ENCODE measurements at places on chromosomes 1 and 21. TPM values are rescaled to one million over a fixed set of nuclear protein-coding genes. Genes with fewer than 3 reads are reported as not detected.

FCAMR gene
- total RNA-seq, result not detected

ADIPOR1 gene
- 48.4 TPM for total RNA-seq

MXRA8 gene
- 7.7 TPM for total RNA-seq

GJA5 gene
- not detected for total RNA-seq

FNDC7 gene
- total RNA-seq, result not detected

BARHL2 gene
- total RNA-seq, result 0.27 TPM

NCAM2 gene
- total RNA-seq, result 4.3 TPM

NEK7 gene
- total RNA-seq, result 11.5 TPM

LIN28A gene
- 97.3 TPM for total RNA-seq

MX2 gene
- total RNA-seq, result not detected

GRCh38 chr1:243286409-243287122 lies 30.7 kb downstream of the SDCCAG8 start:
- no peak overlapping the region for H3K4me3 ChIP-seq
- H3K27ac ChIP-seq, result no peak overlapping the region
- H3K36me3 ChIP-seq, result peaks cover 33% of the 10 kb centered on the region
- no peak for DNase-seq
- peaks cover 7% of the 10 kb centered on the region for H3K4me1 ChIP-seq

DNA sequence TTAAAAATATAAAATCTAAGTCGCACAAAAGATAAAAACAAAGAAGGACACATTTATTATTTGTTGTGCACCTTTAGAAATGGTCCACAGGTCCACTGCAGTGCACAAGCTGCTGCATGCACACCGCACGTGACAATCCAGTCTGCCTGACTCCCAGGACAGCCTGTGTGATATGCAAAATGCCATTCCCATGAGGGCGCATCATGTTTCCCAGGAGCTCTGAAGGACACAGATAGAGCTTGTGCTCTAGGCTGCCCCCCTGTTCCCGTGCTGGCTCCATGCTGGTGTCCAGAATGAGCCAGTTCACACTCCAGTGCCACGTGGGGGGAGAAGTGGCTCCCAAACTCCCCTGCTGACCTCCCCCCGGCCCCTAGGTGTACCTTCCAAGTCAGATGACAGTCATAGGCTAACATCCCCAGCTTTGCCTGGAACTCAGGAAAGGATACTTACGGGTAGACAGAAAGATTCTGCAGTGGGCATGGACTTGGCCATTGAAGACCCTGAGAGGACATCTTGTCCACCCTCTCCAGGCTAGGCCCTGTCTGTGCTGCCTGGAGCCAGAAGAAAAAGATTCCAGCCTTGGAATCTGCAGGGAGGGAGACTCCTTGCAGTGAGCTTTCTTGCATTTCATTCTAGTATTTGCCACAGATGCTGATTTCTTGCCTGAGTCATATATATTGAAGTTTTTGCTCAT lies 26.3 kb downstream of the RAB7B start:
- peaks cover 2% of the 10 kb centered on the region for H3K36me3 ChIP-seq
- no peak overlapping the region for H3K27ac ChIP-seq
- no peak overlapping the region for H3K4me3 ChIP-seq
- peak; percentile 56 for DNase-seq
- peaks cover 12% of the 10 kb centered on the region for H3K4me1 ChIP-seq

DNA sequence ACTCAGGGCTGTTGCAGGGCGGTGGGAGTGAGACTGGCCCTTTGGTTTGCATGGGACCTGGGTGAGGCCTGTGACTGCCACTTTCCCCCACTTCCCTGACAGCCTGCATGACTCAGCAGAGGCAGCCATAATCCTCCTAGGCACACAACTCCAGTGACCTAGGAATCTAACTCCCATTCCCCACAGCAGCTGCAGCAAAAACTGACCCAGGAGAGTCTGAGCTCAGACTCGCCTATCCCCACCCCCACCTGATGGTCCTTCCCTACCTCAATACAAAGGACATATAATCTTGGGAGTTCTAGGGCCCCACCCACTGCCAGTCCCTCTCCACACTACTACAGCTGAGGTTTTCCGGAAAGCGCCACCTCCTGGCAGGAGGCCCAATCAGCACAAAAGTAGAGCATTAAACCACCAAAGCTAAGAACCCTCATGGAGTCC lies 26.7 kb downstream of the NDC1 start:
- H3K36me3 ChIP-seq, result no peaks in the 10 kb centered on the region
- no peaks in the 10 kb centered on the region for H3K4me1 ChIP-seq
- no peaks in the 10 kb centered on the region for H3K27me3 ChIP-seq
- peak; percentile 47 for DNase-seq

DNA sequence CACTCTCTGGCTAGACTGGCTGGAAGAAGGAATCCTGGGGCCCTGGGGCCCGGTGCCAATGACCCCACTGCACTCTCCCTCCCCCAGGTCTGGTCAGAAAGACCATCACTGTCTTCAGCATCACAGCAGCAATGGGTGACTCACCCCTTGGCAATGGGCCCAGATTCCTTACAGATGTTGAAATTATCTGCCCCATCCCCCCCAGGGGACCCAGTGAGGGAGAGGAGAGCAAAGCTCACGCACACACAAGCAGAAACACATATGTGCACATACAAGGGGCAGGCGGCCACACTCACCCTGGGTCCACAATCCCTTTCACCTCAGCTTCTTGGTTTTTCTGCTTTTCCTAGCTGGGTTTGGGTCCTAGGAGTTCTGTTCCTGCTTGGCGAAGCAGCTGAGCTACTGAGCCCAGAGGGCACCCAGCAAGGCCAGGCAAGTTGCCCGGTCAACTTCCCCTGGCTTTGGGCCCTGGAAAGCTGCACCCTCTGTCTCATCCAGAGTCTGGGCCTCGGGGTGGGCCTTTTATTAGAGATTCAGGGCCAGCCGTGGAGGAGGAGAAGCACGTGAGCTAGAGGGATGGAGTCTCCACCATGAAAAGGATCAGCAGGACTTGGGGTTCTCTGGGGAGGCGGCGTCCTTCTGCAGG lies 2.6 kb downstream of the COL16A1 start:
- peaks cover 14% of the 10 kb centered on the region for H3K27me3 ChIP-seq
- H3K27ac ChIP-seq, result peak overlapping the region; percentile 38
- H3K4me3 ChIP-seq, result no peak overlapping the region
- no peak for DNase-seq
- H3K36me3 ChIP-seq, result no peaks in the 10 kb centered on the region
- H3K4me1 ChIP-seq, result peaks cover 31% of the 10 kb centered on the region

DNA sequence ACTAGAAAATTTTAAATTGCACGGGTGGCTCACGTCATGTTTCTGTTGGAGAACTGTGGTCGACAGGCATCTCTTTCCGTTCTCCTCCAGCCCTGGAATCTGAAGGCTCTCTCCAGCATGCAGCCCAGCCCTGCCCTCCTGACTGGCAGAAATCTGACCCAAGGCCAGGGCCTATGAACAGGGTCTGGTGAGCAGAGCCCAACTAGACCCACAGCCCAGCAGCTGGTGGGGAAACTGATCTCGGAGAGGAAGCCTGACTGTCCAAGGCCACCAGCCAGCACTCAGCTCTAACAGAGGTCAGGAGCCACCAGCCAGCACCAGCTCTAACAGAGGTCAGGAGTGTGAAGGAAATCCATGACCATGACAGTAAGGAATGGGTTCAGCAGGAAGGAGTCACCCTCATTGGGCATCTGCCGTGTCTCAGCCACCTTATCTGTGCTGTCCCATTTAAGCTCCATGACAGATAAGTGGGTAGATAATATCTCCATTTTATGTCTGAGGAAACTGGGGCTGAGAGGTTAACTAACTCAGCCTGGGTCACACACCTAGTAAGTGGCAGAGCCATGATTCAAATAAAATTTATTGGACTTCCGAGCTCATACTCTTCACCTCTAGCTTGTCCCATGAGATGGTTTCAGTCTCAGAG lies 20.2 kb upstream of the PKP1 start:
- no peak for DNase-seq
- no peaks in the 10 kb centered on the region for H3K36me3 ChIP-seq
- H3K4me3 ChIP-seq, result no peak overlapping the region

DNA sequence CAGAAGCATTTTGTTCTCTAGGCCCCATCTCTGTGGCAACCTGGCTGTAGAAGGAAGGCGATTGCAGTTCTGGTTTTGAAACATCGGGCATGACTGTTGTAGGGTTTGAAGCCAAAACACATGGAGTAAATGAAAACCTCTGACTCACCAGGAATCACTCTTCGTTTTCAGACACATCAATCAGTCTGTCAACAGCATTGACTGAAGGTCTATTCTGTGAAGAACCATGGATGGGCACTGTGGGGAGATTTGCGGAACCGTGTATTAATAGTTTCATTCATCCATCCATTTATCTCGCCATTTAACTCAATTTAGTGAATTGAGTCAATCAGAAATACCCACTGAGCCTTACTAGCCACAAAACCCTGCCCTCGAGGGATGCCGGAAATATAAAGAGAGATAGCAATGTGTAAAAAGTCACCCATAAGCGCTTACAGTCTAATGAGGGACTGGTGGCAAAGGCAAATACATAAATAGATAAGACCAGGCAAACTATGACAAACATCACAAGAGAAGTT lies 364.6 kb upstream of the PROX1 start:
- H3K4me1 ChIP-seq, result no peaks in the 10 kb centered on the region
- peaks cover 10% of the 10 kb centered on the region for H3K36me3 ChIP-seq
- DNase-seq, result no peak
- H3K27ac ChIP-seq, result no peak overlapping the region
- H3K4me3 ChIP-seq, result no peak overlapping the region

- DNase-seq, result no peak
- no peaks in the 10 kb centered on the region for H3K36me3 ChIP-seq
- H3K4me3 ChIP-seq, result no peak overlapping the region
Observed at GRCh38 chr1:40432644-40433390, 17.5 kb upstream of the ZFP69B start.

DNA sequence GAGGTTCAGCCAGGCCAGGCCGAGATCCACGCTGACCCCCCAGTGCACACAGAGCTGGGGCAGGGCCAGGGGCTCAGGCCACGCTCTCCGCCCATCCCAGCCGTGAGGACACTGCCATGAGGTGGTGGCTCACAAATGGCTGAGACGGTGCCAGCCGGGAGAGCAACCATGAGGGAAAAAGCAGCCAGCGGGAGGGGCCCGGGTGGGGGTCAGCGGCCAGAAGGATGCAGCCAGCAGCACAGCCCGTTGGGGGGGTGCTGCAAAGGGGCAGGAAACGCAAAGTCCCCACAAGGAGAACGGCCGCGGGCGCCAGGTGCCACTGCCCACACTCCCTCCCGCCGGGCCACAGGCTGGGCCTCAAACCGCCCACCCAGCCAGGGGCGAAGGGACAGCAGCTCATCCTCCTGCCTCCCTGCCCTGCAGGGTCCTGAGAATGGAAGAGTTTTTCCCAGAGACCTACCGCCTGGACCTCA lies 8.3 kb downstream of the TTLL10 start:
- H3K4me3 ChIP-seq, result no peak overlapping the region
- no peak overlapping the region for H3K27ac ChIP-seq
- H3K4me1 ChIP-seq, result peaks cover 1% of the 10 kb centered on the region
- no peaks in the 10 kb centered on the region for H3K36me3 ChIP-seq
- no peak for DNase-seq

- H3K27ac ChIP-seq, result no peak overlapping the region
- no peak overlapping the region for H3K4me3 ChIP-seq
Observed at GRCh38 chr1:235004840-235005391, 123.7 kb downstream of the TOMM20 start.

DNA sequence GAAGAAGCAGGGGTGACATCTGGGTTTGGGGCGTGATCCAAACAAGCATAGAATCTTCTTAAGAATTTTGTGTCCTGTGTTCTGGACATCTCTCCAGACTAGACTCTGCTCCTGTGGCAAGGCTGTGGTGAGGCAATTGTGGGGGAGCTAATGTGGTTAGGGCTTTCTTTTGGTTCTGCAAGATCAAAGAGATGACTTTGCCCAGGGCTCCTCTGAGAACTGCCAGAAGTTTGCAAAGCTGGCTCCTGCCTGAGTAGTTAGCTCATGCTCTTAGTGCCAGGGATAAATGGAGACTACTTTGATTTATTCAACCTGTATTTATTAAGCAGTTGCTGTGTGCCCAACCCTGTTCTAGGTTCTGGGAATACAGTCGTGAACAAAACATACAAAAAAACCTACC lies 34.0 kb upstream of the CRNN start:
- H3K4me1 ChIP-seq, result no peaks in the 10 kb centered on the region
- no peaks in the 10 kb centered on the region for H3K36me3 ChIP-seq
- no peak overlapping the region for H3K4me3 ChIP-seq
- H3K27ac ChIP-seq, result no peak overlapping the region
- DNase-seq, result no peak
- H3K27me3 ChIP-seq, result no peaks in the 10 kb centered on the region

- no peaks in the 10 kb centered on the region for H3K27me3 ChIP-seq
- H3K27ac ChIP-seq, result no peak overlapping the region
- H3K36me3 ChIP-seq, result no peaks in the 10 kb centered on the region
- no peak for DNase-seq
- peaks cover 15% of the 10 kb centered on the region for H3K4me1 ChIP-seq
Observed at GRCh38 chr1:184035719-184036516, 1.6 kb downstream of the COLGALT2 start.

DNA sequence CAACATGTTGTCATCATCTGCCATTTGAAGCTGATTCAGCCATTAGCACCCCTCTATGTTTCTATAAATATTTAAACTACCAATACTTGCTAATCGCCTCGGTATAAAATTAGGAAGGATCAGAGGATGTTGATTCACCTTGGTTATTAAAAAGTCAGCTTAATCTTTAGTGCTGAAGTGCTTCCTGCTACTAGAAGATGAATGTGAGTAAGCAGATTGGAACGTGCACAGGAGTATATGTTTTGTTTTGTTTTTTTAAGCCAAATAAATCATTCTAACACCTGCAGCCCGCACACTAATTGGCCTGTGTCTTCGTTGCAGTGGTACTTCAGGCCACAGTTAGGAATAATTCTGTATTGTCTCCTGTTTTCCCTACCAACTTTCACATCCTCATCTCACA lies 485.7 kb downstream of the AJAP1 start:
- no peak for DNase-seq
- no peaks in the 10 kb centered on the region for H3K36me3 ChIP-seq
- peaks cover 2% of the 10 kb centered on the region for H3K27me3 ChIP-seq
- H3K4me1 ChIP-seq, result no peaks in the 10 kb centered on the region
- no peak overlapping the region for H3K27ac ChIP-seq
- no peak overlapping the region for H3K4me3 ChIP-seq

GRCh38 chr1:63824451-63824850 lies 50.6 kb downstream of the ROR1 start:
- peaks cover 4% of the 10 kb centered on the region for H3K36me3 ChIP-seq
- H3K27ac ChIP-seq, result no peak overlapping the region
- peaks cover 8% of the 10 kb centered on the region for H3K4me1 ChIP-seq
- no peak for DNase-seq
- H3K27me3 ChIP-seq, result no peaks in the 10 kb centered on the region
- H3K4me3 ChIP-seq, result no peak overlapping the region

GRCh38 chr1:52662645-52663313 lies 29.8 kb downstream of the SHISAL2A start:
- peaks cover 11% of the 10 kb centered on the region for H3K27me3 ChIP-seq
- peak overlapping the region; percentile 74 for H3K4me3 ChIP-seq
- peak overlapping the region; percentile 99 for H3K27ac ChIP-seq
- no peaks in the 10 kb centered on the region for H3K36me3 ChIP-seq
- H3K4me1 ChIP-seq, result peaks cover 15% of the 10 kb centered on the region

GRCh38 chr1:201346337-201346939 lies 31.0 kb downstream of the TNNT2 start:
- peaks cover 6% of the 10 kb centered on the region for H3K27me3 ChIP-seq
- no peak overlapping the region for H3K27ac ChIP-seq
- peak; percentile 38 for DNase-seq
- H3K4me3 ChIP-seq, result no peak overlapping the region

- no peaks in the 10 kb centered on the region for H3K36me3 ChIP-seq
- no peak overlapping the region for H3K27ac ChIP-seq
- no peak overlapping the region for H3K4me3 ChIP-seq
- no peak for DNase-seq
Observed at GRCh38 chr1:87977145-87977544, 648.5 kb downstream of the LMO4 start.

Data from glutamatergic neuron (in vitro differentiated cells).